ENCODE measurements at places on chromosomes 11 and 22.

- no peak for DNase-seq
These were observed 42.0 kb downstream of the CD82 start for GRCh38 chr11:44607319-44607962.

DNA sequence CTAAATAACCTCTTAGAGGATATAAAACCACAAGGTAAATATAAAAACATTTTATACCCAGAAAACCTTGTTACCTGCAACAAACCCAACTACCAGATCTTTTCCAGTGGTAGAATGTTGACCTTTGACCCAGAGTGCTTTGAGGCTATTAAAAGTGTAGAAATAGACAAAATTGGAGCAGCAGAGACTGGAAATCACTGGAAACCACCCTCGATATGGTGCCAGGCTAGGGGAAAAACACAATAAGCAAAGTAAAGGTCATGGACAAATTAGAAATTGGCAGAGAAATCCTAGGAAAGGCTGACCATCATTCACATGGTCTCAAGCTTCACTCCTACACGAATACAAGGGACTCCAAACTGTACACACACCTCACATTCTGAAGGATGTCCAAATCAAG, 26.7 kb downstream of the SLC25A17 start:
- no peak for DNase-seq

DNA sequence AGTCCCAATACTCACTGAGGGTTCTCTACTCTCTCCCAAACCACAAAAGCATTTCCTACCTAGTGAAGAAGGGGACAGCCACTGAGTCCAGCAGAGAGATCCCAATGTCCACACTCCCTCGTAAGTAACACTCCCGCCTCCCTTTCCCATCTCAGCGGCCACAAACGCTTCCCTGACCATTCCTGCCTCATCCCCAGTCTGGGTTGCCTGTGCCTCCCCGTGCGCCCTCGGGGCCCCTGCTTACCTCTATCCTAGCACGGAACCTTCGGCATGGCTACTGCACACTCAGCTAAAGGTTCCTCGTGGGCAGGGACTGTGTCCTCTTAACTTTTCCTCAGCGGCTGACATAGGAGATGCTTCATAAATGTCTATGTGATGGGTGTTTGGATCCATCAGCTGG, 1.5 kb downstream of the UPK2 start:
- DNase-seq = no peak

GRCh38 chr22:48242461-48242864, 1480.0 kb downstream of the TBC1D22A start:
- no peak for DNase-seq

GRCh38 chr11:113974741-113975470, at the start of gene HTR3A:
Gene HTR3A (plus strand): TSS chr11:113975108. CDS start chr11:113975326, 218 bp downstream.
- DNase-seq = peak; percentile 21

DNA sequence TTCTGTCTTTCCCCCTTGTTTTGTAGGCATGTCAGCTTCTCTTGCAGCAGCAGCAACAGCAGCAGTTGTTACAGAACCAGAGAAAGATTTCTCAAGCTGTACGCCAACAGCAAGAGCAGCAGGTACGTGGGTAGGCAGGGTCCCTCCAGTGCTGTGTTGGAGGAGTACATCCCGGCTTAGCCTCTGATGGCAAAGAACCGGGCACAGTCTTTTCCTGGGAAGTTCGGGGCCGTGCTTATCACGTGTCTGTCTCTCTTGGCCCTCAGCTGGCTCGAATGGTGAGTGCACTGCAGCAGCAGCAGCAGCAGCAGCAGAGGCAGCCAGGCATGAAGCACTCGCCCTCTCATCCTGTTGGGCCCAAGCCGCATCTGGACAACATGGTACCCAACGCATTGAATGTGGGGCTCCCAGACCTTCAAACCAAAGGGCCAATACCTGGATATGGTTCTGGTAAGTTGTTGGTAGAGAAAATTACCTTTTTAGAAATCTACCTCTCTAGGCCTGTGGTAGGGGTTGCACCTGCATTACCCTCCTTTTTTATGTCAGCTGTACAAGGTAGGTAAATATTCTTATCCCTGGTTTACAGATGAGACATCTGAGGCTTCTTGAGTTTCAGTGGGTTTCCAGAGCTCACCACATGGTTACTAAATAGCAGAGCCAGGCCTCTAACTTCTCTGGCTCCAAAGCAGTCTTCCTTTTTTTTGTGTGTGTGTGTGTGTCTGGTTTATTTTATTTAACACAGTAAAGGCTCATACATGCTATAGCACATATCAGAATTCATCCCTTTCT, 45.2 kb upstream of the ADSL start:
- DNase-seq = no peak

DNA sequence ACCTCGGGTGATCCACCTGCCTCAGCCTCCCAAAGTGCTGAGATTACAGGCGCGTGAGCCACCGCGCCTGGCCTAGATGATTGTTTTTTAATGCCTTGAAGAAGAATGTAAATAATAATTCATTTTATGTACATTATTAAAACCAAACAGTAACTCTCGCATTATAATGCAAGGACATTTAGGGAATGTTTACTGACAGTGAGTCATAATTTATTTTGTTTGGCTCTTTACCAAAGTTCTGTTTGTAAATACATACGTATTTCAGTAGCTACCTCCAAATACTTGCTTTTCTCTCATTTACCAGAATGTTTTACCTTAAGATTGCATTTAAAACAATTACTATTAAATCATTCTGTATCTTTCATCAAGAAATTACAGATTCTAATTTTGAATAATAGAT, 3.0 kb downstream of the RAB39A start:
- no peak for DNase-seq

DNA sequence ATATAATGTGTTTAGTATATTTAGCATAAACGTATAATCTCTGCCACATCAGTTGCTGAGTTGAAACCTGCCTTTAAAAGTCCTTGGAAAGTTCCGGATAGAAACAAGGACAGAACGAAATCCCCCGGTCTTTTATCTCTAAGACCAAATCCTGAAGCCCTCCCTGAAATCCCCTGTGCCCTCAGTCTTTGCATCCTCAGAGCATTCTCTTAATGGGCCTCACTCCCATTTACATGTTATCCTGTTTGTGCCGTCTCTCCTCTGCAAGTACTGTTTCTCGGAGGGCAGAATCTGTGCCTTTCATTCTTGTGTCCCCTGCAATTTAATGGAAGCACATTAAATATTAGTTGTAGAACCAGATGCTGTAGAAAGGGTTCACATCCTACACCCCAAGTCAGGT, 56.0 kb downstream of the ZNRF3 start:
- DNase-seq = no peak

DNA sequence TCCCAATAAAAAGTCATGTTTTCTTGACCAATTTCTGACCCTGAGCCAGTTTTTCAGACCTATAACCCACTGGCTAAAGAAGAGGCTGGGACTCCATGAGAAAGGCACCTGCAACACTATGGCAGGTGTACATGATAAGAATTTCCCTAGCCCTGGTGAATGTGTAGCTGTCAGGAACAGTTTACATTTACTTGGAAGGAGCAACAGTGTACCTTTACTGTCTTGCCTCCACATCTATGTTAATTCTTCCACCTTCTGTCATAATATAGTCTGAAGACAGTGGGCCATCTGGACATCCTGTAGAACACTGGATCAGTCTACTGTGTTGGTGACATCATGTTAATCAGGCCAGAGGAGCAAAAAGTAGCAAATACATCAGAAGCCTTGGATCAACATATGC, 72.1 kb upstream of the CD82 start:
- no peak for DNase-seq

GRCh38 chr11:29914203-29914930, 102.5 kb downstream of the KCNA4 start:
- DNase-seq = no peak

GRCh38 chr11:8095806-8096522, 15.0 kb downstream of the TUB start:
- DNase-seq = no peak

DNA sequence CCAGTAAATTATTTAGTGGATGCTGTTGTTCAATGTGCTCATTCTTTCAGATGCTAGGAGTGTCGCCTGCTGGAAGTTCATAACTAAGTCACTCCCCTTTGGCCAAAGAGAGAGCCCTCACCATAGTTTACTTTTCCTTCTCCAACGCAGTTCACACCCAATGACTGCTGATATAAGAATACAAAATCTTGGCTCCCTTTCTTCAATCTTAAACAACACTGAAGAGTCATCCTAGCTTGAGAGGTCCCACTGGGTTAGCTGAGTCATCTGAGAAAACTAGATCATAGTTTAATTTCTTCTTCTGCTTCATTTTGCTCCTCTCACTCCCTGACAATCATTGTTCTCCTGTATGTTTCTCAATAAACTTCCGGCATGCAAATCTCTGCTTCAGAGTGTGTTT, 5.4 kb upstream of the OR52L1 start:
- DNase-seq = no peak

DNA sequence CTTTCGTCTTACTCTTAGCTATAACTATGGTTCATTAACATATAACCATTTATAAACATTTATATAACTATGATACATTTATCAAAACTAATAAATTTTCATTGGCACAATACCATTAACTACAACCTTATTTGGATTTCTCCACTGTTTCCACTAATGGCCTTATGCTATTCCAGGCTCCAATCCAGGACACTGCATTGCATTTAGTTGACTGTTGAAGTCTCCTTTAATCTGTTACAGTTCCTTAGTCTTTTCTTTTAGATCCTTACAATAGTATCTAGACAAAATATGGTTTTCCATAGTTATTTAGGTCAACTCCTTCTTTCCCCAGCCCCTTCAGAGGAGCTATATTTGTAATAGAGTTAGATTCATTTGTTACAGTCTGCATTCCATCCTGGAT, 47.2 kb downstream of the CCDC34 start:
- DNase-seq = peak; percentile 46

DNA sequence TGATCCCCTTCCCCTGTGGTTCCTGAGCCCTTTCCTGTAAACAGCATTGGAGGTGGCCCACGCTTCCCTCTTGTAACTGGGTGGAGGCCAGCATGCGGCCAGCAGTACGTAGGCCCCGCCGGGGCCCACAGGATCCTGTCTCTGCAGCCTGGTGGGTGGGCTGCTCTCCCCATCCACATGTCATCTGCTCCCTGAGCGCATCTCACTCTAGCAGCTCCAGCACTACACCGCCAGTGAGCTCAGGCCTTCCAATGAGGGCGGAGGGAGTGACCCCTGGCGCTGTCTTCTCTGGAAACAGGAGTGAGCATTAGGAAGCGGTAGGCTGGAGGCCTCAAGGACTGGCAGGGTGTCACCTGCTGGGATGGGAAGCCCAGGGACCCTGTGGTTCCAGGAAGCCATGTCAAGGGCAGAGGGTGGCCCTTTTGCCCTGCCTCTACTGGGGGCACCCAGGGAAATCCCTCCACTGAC, 363.9 kb downstream of the TBC1D22A start:
- no peak for DNase-seq

DNA sequence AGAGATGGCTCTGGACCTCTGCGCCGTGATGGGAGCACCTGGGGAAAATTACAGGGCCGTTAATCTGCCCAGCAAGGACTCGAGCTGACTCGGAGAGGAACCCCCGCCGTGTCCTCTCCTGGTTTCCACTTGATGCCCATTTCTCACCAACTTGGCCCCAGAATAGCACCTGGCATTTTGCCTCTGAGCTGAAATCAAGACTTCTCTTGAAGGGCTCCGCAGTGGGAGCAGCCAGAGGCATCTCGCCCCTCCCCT, 19.0 kb upstream of the CABP7 start:
- DNase-seq = no peak

DNA sequence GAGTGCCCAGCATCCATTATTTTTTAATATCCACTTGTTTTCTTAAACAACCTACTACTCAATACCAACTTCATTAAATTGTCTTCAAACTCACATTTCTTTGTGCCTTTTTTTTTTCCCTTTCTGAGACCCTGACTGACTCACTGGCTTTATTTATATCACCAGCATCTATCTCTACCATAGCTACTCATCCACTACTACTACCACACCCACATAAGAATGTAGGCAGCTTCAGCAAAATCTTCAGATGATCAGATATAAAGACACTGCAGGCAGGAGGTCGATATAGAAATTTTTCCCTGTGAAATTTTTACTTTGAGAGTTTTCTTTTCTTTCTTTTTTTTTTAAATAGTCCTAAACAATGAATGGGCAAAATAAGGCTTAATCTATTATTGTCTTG, 2.2 kb downstream of the OR56B1 start:
- no peak for DNase-seq

GRCh38 chr11:118625036-118625690, 17.7 kb downstream of the PHLDB1 start:
- DNase-seq = no peak

- peak; percentile 71 for DNase-seq
These were observed 19.2 kb downstream of the NPTXR start for GRCh38 chr22:38824585-38824984.

DNA sequence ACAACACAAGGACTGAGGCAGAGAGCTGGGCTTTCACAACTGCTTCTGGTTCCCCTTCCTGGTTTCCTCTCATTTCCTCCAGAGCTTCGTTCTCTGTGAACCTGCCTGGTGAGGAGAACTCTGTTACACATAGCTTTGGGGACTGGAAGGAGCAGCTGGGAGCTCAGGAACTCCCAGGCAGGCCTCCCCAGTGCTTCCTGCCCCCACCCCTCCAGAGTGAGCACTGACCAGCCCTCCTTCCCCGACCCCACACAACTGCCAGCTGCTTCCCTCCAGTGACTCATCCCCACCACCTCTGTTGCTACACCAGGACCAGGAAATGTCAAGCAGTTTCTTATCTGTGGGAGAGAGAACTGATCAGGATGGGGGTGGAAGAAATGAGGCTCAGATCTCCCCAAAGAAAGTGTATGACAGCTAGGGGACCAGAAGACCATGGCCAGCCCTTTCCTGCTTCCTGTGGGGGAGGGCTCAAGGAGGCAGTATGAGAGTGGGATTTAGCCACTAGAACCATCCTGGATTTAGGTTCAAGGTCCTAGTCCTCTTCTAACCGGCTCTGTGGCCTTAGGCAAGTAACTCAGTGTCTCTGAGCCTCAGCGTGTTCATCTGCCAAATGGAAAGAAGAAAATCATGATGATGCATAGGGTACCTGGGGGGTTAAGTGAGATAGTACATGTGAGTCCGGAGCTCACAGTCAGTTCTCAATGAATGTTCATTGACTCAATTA, 4.5 kb upstream of the TP53I11 start:
- peak; percentile 72 for DNase-seq

GRCh38 chr22:38088629-38089473, 4.9 kb upstream of the SLC16A8 start:
- DNase-seq = no peak
